ENCODE measurements at places on chromosomes 1 and 21.
A peak's percentile ranks its signal among the peaks of the same experiment; 100 is the strongest.

GRCh38 chr1:240527086-240527485, 84.9 kb downstream of the GREM2 start:
- DNase-seq = no peak

GRCh38 chr1:207003210-207003609, 29.3 kb downstream of the C1orf116 start:
- DNase-seq = no peak

DNA sequence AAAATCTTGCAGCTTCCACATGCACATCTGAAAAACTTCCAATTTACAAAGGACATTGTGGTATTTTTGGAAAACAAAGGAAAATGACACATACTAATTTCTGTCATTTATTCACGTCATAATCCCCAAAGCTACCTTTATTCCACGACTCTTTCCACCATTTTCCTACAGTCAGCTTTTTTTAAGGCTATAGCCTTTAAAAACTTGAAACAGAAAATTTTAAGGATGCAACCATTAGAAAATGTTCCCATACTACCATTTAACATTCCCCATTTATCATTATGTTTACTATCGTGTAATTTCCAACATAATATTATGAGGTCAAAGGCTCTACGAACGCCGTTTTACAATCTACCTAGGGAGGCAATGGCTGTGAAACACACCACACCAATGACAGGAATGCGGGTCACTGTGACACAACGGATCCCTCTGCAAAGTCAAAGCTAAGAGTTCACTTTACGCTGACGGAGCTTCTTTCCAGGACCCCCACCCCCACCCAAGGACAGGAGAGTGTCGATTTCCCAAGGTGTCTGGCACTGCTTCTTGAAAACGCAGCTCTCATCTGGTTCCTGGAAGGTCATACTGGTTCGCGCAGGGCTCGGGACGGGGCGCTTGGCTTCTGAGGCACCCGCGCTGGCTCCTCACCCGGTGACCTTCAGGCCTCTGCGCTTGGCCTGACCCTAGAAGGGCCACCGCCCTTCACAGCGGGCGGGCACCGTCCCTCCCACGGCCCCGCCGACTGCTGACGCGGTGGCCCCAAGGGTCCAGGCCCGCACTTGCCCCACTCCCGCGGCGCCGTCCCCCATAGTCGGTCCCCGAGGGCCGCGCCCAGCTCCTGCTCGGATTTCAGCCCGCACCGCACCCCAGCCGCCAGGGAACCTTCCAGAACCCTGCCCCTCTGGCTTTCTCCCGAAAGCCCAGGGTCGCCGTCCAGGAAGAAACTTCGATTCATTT, 50.5 kb upstream of the ATF3 start:
- DNase-seq = no peak

DNA sequence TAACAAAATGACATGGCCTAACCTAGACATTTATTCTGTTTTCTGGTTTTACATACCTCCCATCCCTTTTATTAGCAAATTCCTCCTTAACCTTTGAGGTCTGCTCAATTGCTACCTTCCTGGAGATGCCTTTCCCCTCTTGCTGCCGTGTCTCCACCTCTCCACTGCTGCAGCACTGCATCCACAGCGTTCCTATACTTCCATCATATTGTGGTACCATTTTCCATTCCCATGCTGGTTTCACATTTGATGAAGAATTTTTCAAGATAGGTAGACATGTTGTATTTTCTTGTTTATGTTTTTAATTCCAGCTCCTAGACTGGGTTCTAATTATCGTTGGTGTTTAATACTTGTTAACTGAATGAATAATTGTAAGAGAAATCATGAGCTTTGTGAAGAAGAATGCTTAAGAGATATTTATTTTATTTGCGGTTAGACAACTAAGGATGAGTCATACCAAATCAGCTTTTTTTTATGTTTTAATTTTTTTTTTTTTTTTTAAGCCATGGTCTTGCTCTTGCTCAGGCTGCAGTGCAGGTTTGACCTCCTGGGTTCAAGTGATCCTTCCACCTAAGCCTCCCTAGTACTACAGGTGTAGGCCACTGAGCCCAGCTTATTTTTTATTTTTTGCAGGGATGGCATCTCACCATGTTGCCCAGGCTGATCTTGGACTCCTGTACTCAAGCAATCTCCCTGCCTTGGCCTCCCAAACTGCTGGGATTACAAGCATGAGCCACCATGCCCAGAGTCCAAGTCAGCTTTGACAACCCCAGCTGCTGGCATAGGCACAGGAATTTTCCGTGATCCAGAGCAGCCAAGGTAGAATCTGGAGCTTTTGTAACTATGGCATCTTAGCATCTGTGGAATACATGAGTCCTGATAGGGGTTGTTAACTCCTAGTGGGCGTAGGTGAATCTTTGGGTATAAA, 44.0 kb downstream of the ATP6V1G3 start:
- no peak for DNase-seq

GRCh38 chr1:63152572-63152971, 169.8 kb upstream of the FOXD3 start:
- no peak for DNase-seq

- DNase-seq = no peak
Measured at GRCh38 chr1:61089338-61089737, 7.0 kb downstream of the NFIA start.

- no peak for DNase-seq
Measured at GRCh38 chr1:46180082-46180616, 3.9 kb upstream of the P3R3URF start.

GRCh38 chr1:119327450-119328155, 41.0 kb upstream of the HAO2 start:
- no peak for DNase-seq

DNA sequence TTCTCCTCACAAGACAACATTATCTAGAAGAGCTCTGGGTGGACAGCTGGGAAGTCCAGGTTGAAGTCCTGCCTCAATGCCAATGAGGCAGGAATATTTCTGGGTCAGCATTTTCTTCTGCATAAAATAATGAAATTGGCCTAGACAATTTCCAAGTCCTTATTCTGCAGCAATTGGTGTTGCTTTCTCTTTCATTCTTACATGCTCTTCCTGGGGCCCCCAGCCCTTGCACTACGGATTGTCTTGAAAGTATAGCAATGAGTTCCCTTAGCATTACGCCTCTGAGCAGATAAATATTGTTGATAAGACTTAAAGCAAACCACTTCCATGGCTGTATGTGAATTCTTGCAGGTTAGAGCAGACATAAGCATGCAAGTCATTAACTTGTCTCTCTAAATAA, 188.5 kb downstream of the TGFBR3 start:
- no peak for DNase-seq

GRCh38 chr1:108053270-108054013, 88.5 kb upstream of the VAV3 start:
- no peak for DNase-seq

- DNase-seq = no peak
Measured at GRCh38 chr1:24435782-24436365, 20.3 kb downstream of the NIPAL3 start.

DNA sequence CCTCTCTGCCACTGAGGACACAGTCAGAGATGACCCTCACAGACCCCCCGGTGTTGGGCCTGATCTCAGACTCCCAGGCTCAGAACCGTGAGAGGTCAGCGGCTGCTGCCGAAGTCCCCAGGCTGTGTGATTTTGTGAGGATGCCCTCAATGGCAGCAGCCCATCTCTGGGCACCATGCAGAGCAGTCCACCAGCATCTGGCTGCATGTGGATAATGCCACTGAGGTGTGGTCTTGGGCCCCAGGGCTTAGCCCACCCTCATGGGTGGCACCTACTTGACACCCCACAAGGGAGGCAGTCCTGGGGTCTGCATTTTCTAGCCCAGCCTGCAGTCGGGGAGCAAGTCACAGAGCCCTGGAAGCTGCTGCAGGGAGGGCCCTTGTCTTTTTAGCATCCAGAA, 5.5 kb upstream of the ACTRT2 start:
- no peak for DNase-seq

- DNase-seq = no peak
Measured at GRCh38 chr1:10022656-10023055, 10.1 kb upstream of the UBE4B start.

- peak; percentile 16 for DNase-seq
Measured at GRCh38 chr1:111754984-111755330, 744 bp upstream of the DDX20 start.

DNA sequence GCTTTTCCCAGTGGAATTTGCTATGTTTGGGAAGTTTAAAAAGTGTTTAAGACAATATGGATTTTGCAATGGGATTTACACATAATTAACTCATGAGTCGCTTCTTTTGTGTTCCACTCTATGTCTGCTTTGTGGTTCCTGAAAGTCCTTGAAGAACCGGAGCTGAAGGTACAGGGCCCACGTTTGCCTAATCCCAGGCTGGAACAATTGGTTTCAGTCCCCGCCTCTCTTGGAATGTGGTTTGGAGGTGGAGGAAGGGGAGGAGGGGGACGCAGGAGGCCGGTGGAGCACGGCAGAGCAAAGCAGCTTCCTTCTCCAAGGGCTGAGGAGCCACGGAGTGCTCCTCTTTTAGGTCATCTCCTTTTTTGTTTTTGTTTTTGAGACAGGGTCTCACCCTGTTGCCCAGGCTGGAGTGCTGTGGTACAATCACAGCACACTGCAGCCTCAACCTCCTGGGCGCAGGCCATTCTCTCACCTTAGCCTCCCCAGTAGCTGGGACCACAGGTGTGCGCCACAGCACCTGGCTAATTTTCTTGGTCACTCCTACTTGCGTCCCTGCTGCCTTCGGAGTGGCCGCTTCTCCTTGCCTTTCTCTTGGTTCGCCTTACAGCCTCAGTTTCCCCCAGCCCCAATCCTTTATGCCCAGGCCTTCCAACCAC, 129.5 kb upstream of the ERRFI1 start:
- DNase-seq = no peak

Data from T-helper 22 cell (primary cell).